Effector CD8-positive, alpha-beta T cell (primary cell): ENCODE measurements at places on chromosomes 1 and 21.

- DNase-seq = no peak
Observed at GRCh38 chr1:31926853-31927660, 11.1 kb downstream of the PTP4A2 start.

DNA sequence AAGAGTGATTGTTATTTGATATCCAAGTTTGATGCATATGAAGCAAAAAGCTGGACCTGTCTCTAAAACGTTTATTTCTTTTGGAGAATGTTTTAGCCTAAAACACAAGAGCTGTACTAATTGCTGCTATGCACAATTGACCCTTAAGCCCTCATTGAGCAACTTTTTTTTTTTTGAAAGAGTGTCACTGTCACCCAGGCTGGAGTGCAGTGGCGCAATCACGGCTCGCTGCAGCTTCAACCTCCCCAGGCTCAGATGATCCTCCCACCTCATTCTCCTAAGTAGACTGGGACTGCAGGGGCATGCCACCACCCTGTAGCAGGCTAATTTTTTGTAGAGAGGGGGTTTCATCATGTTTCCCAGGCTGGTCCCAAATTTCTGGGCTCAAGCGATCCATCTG, 129.1 kb downstream of the PIK3R3 start:
- DNase-seq = no peak

- DNase-seq = no peak
Observed at GRCh38 chr1:30034627-30035521, 688.5 kb downstream of the MATN1 start.

- no peak for DNase-seq
Observed at GRCh38 chr1:111976842-111977241, 12.6 kb downstream of the KCND3 start.

DNA sequence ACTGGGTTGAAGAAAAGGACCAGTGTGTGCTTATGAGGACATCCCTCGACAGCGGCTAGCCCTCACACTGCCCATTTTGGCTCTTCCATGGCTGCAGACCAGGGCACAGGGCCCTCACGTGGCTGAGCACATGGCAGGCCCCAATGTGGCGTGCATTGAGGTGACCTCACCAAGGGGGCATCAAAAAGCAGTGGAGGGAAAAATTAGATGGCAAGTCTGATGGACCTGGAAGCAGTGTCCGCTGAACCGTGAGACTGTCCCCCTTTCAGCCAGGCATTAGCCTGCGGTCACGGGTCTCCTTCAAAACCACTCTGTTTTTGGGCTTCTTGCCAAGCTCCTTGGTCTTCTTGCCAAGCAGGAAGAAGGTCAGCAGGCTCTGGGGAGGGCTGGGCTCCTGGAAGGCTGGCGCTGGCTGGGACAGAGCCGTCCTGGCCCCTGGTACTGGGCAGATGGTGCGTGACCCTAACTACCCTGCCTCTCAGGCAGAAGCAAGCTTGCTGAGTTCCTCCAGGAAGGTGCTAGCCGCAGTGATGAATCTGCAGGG, 30.8 kb downstream of the TRIM67 start:
- no peak for DNase-seq
